ENCODE measurements at places on chromosomes 1 and 21.

DNA sequence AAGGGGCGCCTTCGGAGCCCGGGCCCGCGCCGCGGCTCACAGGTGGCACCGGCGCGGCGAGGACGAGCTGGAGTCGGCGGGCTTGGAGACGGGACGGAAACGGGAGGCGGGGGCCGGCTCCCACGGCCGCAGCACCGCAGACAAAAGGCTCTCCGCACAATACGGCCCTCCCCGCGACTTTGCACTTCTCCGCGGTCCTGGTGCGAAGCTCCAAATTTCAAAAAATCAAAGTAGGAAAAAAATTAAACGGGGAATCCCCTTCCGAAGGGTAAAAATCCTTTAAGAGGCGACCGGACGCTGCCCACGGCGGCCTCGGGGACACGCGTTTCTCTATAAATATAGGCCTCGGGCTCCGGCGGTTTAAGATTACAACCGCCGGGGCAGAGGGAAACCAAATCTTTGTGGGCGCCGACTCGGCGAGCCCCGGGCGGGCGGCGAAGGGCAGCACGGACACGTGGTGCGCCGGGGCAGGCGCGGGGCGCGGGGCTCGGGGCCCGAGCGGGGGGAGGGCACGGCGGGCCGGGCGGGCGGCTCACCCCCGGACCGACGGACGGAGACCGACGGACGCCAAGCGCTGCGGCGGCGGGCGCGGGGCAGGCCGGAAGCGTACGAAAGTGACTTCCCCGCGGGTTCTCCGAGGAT lies 453 bp downstream of the PABPC4 start:
- peak; percentile 4 for DNase-seq

- no peak for DNase-seq
Observed at GRCh38 chr1:84382127-84382526, 16.2 kb upstream of the DNASE2B start.

DNA sequence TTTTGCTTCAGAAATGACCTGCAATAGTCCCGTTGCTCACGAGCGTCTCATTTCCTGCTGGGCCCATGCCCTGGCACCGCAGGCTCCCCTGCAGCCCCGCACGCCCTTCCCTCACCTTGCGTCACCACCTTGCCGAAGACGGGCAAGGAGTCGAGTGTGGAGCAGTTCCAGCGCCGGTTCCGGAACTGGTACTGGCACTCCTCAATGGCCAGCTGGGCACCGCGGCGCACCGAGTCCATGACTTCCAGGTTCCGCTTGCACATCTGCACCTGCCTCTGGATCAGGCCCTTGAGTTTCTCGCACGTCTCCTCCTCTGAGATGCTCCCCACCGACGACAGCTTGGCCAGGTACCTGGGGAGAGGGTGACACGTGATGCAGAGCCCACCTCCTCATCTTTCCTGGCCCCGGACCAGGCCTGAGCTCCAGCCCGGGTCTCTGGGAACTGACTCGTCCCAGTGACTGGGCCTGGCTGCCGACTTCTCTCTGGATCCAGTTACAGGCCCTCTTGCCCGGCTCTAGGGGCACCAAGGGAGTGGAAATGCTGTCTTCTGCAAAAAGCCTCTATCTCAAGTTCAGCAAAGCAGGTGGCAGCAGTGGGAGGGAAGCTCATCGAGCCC lies 13.3 kb downstream of the WNT4 start:
- no peak for DNase-seq

GRCh38 chr1:52032785-52033131 lies 852 bp downstream of the KTI12 start:
- DNase-seq = no peak

GRCh38 chr1:67429011-67429527 lies 1.1 kb downstream of the SERBP1 start:
- DNase-seq = peak; percentile 31

- DNase-seq = no peak
Observed at GRCh38 chr1:225977937-225978748, 21.0 kb downstream of the SDE2 start.

DNA sequence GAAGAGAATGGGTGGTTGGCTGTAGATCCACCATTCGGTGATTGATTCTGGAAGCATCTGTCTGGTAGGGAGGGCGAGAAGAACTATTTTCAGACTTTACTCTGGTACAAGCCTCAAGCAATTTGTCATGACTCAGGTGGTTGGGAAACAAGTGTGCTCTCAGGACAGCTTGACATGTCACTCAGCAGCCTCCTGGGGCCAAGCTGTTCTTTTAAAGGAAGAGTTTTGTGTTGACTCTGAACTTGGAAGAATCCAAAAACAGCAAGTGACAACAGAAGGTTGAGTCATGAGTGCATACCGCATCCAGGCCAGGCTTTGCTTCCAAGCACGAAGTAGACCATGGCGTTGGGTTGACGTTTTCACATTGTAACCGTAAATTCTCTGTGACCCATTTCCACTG lies 65.9 kb downstream of the CLIC6 start:
- DNase-seq = no peak

- no peak for DNase-seq
Observed at GRCh38 chr21:32298148-32298559, 501 bp upstream of the MRAP start.

DNA sequence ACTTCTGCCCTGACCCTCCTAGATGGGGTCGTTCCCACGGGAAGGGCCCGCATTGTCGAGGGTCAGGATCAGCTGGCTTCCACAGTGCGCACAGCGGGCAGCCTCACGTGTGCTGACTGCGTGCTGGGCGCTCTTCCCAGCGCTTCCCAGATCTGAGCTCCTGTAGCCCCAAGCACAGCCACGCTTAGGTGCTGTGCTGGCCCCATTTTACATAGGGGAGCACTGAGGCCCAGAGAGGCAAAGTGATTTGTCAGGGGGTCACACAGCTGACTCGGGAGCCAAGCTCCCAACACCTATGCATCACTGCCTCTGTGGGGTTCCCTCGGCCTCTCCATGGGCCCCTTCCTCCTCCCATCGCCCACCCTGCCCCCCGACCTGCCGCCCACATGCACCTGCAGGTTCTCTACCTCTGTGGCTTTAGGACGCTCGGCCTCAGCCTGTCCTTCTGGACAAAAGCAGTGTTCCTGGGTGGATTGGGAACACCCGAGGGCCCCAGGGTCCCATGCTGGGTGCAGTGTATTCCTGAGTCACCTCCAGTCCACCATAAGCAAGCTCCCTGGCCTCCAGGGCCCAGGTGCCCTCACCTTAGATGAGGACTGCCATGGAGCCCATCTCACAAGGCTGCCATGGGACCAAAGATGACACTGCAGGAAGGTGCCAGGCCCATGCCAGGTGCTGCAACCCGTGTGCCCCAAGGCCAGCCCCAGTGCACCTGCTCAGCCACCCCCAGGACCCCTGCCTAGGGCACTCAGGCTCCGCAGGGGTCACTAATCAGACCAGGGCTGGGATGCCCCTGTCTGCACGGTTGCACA lies 23.3 kb downstream of the TFF3 start:
- DNase-seq = no peak

GRCh38 chr1:116309090-116309870 lies 63.8 kb upstream of the ATP1A1 start:
- no peak for DNase-seq

DNA sequence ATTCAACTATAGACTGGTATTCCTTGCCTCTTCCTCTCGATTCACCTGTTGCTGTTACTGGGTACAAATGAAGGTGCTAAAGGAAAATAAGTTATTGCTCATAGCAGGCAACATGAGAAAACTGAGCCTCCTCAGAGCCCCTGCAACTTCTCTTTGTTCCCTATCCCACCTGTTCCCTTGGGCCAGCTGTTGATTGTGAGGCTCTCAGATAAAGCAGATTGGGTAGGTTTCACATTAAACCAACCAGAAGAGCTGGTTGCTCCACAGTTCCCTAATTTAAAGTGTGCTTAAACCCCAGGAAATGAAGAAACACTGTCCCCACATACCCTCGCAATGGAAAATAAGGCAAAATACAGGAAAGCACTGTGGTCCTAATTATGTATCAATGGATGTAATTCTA lies 4.8 kb downstream of the DEDD start:
- DNase-seq = no peak

DNA sequence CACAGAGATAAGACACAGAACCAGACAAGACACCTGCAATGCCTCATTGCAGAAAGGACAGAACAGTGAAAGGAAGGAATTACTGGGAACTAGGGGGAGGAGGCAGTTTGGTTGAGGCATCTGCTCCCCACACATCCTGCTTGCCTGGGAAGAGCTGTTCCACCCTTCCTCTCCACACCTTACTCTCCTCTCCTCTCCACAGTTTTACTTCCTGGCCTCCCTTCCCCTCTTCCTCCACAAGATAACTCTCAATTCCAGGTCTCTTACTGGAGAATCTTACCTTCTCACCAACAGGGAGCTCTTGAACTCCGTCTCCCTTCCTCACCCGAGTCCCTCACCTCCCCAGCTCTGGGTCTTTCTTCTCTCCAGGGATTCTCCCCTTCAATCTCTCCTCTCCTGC lies 2.1 kb downstream of the ELOVL1 start:
- no peak for DNase-seq

GRCh38 chr1:179883745-179884138 lies 1.7 kb downstream of the TOR1AIP1 start:
- DNase-seq = peak; percentile 56

- DNase-seq = no peak
Observed at GRCh38 chr1:214808845-214809460, 206.0 kb downstream of the CENPF start.

- no peak for DNase-seq
Observed at GRCh38 chr1:3904006-3904842, 4.2 kb upstream of the C1orf174 start.

- DNase-seq = no peak
Observed at GRCh38 chr1:92790867-92791266, 6.0 kb upstream of the EVI5 start.

- no peak for DNase-seq
Observed at GRCh38 chr1:232767305-232768074, 37.7 kb upstream of the MAP10 start.

GRCh38 chr1:155241841-155242264 lies 13.4 kb downstream of the ENTREP3 start:
- DNase-seq = no peak

DNA sequence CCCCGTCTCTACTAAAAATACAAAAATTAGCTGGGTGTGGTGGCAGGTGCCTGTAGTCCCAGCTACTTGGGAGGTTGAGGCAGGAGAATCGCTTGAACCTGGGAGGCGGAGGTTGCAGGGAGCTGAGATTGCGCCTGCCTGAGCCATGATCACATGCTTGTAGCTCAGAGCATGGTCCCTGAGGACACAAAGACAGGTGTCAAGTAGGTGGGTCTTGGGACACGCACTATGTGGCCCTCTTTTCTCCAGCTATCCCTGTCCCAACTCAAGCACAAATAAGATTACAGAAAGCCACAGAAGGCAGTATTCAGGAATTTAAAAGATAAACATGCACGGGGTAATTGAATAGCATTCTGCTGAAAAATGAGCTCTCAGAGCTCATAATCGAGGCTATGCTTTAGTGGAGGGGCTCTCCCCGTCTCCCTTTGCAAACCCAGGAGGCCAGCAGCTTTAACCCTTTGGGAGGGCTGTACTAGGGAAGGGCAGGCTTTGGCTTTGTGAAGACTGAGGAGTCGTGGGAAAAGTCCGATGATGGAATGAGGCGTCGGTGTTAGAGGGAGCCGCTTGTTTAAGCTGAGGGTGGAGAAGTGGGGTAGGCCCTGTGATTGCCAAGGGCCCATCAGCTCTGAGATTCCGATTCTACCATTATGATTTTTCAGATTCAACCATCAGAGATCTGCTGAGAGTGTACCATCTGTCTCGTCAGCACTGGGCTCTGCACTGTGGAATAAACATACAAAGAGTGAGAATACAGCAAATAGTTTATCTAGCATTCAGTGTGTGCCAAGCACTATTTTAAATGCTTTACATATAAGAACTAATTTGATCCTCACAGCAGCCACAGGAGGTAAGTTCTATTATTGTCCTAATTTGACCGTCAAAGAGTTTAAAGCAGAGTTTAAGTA lies 59.7 kb upstream of the CD34 start:
- DNase-seq = no peak

DNA sequence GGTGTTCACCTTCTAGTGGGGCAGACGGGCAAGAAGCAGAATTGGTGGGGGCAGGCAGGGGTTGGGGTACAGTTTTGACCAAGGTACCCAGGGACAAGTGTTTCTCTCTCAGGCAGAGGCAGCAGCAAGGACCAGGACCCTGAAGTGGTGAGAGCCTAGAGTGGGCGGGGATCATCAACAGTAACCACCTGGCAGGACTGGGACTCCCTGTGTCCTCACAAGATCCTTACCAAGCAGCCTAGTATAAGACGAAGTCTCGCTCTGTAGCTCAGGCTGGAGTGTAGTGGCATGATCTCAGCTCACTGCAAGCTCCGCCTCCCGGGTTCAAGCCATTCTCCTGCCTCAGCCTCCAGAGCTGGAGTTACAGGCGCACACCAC lies 3.2 kb upstream of the NADK start:
- DNase-seq = no peak

- DNase-seq = no peak
Observed at GRCh38 chr1:156525071-156525501, 24.5 kb upstream of the MEF2D start.

DNA sequence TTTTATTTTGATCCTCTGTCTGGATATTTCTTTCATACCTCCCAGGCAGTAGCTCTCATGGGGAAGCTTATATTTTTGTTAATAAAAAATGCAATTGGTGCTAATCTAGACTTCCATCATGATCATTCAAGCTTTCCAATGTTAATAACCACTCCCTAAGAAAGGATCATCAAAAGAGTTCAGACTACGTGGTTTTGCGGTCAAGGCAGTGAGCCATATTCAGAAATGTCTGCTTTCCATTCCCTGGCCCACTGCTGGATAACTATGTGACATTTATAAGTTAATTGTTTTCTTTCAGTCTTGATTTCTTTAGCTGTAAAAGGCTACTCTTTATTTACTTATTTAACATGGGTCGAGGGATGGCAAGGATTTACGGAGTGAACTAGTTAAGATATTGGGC lies 414.6 kb downstream of the LMO4 start:
- no peak for DNase-seq

DNA sequence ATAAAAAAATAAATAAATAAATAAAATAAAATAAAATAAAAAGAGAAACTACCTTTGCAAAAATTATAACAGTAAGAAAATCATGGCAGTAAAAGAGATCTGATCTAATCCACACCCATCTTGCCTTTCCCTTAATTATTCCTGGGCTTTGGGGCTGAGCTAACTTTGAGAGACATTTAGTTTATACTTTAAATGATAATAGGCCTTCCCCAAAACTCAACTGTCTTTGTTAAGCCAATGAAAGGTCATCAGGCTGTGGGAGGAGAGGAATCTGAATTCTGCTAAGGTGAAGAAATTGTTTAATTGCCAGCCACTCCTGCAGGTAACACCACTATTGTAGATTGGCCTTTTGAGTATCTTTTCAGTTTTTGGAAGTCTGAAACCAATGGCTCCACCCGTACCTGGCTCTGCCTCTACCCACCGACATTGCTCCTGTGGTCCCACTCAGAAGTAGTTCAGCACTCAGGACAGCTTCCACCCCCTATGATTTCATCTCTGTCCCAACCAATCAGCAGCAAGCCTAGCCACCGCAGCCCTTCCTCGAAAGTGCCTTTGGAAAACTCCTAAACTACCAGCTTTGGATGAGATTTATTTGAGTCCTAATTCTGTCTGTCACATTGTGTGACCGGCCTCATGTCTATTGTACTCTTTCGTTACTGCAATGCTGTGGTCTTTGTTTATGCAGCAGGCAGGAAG lies 23.0 kb upstream of the PNRC2 start:
- DNase-seq = no peak

- peak; percentile 75 for DNase-seq
Observed at GRCh38 chr1:51990478-51990965, at the start of gene RAB3B. Gene RAB3B (minus strand): TSS chr1:51990700. CDS start chr1:51977117, 13,583 bp downstream.
